ENCODE measurements at places on chromosomes 1 and 21.

DNA sequence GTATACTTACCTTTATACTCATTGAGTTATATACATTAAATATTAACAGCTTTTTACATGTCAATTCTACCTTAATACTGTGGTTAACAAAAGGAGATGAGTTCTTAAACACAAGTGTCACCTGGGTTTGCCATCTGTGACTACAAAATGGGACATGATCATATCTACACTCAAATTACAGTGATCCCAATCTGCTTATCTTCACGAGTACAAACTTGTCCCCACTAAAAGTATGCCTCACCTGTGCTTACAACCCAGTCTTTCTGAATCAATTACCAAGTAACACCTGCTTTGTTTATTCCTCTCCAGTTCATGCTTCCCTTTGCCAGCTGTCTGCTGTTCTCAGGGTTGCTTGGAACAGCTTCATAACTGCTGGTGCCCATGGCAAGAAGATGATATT is 8.8 kb downstream of the CD1E start:
- no peak for DNase-seq

- DNase-seq, result no peak
These were observed 7.8 kb upstream of the BCL10 start for GRCh38 chr1:85284202-85284601.

- DNase-seq, result no peak
These were observed 77.7 kb upstream of the C1orf87 start for GRCh38 chr1:60151311-60151710.

DNA sequence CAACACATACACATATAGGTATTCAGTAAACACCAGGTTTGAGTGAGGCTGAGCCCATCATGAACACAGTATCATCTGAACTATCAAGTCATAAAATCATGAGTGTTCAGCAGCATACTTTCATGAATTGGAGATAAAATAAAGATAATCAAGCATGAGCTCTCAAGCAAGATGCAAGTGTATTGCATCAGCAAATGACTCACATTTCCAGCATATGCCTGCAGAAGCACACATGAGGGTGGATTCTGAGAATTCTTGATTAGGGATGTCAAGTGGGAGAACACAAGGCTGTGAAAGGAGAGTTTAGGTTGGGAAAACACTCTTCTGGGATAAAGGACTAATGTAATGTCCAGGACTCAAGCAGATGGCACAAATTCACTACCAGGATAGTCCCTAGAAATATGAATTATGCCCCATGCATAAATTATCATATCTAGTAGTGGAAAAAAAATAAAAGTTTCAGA is 299.2 kb downstream of the SRGAP2C start:
- no peak for DNase-seq

All from head of caudate nucleus (tissue), 42 donors.